ENCODE measurements at places on chromosomes 4 and X.

- DNase-seq = peak; percentile 76
- H3K27ac ChIP-seq = peak overlapping the region; percentile 95
- H3K4me1 ChIP-seq = peaks cover 38% of the 10 kb centered on the region
- no peaks in the 10 kb centered on the region for H3K36me3 ChIP-seq
- no peaks in the 10 kb centered on the region for H3K27me3 ChIP-seq
- peak overlapping the region; percentile 30 for H3K4me3 ChIP-seq
These were observed 159.7 kb downstream of the NSUN7 start for GRCh38 chr4:40909363-40909876.

GRCh38 chrX:10239611-10240064 is 82.9 kb downstream of the CLCN4 start:
- no peaks in the 10 kb centered on the region for H3K36me3 ChIP-seq
- no peak overlapping the region for H3K4me3 ChIP-seq
- H3K4me1 ChIP-seq = no peaks in the 10 kb centered on the region
- no peak for DNase-seq

- DNase-seq = no peak
- no peaks in the 10 kb centered on the region for H3K4me1 ChIP-seq
- H3K36me3 ChIP-seq = no peaks in the 10 kb centered on the region
- H3K27me3 ChIP-seq = peaks cover 3% of the 10 kb centered on the region
- H3K27ac ChIP-seq = no peak overlapping the region
These were observed 51.4 kb downstream of the NPY5R start for GRCh38 chr4:163395055-163395454.

DNA sequence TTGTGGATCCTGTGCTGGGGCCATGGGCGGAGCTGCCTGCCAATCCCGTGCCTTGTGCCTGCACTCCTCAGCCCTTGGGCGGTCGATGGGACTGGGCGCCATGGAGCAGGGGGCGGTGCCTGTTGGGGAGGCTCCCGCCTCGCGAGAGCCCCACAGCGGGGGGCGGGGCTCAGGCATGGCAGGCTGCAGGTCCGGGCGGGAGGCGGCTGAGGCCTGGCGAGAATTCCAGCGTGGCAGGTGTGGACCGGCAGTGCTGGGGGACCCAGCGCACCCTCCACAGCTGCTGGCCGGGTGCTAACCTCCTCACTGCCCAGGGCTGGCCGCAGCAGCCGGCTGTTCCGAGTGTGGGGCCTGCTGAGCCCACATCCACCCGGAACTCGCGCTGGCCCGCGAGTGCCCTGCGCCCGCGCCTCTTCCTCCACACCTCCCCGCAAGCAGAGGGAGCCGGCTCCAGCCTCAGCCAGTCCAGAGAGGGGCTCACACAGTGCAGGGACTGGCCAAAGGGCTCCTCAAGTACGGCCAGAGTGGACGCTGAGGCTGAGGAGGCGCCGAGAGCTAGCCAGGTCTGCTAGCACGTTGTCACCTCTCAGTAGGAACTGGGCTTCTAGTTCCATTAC is 85.9 kb downstream of the GBA3 start:
- no peak overlapping the region for H3K27ac ChIP-seq
- no peaks in the 10 kb centered on the region for H3K4me1 ChIP-seq
- DNase-seq = no peak
- no peaks in the 10 kb centered on the region for H3K27me3 ChIP-seq
- H3K4me3 ChIP-seq = no peak overlapping the region

GRCh38 chrX:27656581-27656980 is 66.4 kb downstream of the DCAF8L2 start:
- no peaks in the 10 kb centered on the region for H3K36me3 ChIP-seq
- no peaks in the 10 kb centered on the region for H3K27me3 ChIP-seq
- H3K4me1 ChIP-seq = no peaks in the 10 kb centered on the region
- H3K27ac ChIP-seq = no peak overlapping the region
- H3K4me3 ChIP-seq = no peak overlapping the region

- DNase-seq = no peak
- H3K4me1 ChIP-seq = no peaks in the 10 kb centered on the region
- no peaks in the 10 kb centered on the region for H3K27me3 ChIP-seq
- H3K4me3 ChIP-seq = no peak overlapping the region
These were observed 223.9 kb upstream of the ANKRD50 start for GRCh38 chr4:124936427-124936826.

GRCh38 chr4:175961604-175962003 is 104.0 kb upstream of the WDR17 start:
- no peak for DNase-seq
- H3K27ac ChIP-seq = no peak overlapping the region
- no peaks in the 10 kb centered on the region for H3K4me1 ChIP-seq
- H3K27me3 ChIP-seq = peaks cover 10% of the 10 kb centered on the region

DNA sequence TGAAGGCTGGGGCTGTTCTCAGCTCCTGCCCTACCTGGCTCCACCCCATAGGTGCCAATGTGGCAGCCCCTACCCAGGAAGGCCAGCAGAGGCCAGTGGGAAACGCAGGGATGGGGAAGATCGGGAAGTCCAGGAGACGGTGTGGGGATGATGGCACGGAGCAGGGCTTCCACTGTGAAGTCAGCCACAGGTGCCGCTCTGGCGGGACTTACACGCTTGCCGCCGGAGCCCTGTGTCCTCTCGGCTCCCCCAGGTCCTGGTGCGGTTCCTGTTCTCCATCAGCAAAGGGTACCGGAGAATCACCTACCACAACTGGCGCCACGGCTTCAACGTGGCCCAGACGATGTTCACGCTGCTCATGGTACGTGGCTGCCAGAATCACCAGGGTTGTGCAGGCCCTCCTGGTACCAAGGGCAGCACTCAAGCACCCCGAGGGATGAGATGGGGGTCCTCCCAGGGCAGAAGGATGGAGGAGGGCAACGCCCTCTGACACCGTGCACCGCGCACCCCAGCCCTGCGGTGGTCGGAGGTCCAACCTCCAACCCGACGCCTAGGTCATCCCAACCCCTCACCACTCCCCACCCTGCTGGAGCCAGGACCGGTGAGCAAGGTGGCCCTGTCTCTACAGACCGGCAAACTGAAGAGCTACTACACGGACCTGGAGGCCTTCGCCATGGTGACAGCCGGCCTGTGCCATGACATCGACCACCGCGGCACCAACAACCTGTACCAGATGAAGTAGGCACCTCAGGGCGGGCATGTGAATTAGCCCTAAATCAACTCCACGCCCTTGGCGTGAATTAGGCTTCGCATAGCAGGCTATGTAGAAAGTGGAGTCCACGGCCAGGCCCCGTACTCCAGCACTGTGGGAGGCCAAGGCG is 12.0 kb downstream of the ATP5ME start:
- H3K4me1 ChIP-seq = peaks cover 14% of the 10 kb centered on the region
- DNase-seq = no peak
- H3K27me3 ChIP-seq = no peaks in the 10 kb centered on the region
- H3K36me3 ChIP-seq = peaks cover 8% of the 10 kb centered on the region

DNA sequence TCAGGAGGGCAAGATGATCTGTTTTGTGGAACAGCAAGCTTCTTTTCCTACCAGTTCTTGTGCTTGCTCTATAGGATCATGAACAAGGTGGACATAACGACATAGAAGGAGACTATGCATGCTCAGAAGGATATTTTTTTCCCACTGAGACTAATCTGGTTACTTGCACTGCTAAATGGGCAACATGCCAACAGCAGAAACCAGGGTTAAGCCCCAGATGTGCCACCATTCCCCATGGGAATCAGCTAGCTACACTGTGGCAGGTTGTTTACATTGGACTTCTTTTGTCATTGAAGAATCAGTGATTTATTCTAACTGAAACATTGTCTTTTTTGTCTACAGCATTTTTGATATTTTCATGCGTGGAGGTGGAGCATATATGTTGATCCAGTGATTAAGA is 165.6 kb downstream of the C4orf33 start:
- DNase-seq = no peak
- no peak overlapping the region for H3K4me3 ChIP-seq
- peaks cover 1% of the 10 kb centered on the region for H3K27me3 ChIP-seq
- H3K36me3 ChIP-seq = no peaks in the 10 kb centered on the region
- no peak overlapping the region for H3K27ac ChIP-seq
- H3K4me1 ChIP-seq = peaks cover 6% of the 10 kb centered on the region

DNA sequence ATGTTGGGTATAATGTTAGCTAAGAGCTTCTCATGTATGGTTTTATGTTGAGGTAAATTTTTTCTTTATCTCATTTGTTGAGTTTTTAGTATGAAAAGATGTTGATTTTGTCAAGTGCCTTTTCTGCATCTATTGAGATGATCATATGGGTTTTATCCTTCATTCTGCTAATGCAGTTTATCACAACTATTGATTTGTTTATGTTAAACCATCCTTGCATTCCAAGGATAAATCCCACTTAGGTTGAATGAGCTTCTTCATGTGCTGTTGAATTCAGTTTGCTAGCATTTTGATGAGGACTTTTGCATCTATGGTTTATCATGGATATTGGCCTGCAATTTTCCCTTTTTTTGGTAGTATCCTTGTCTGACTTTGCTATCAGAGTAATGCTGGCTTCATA is 93.3 kb downstream of the SYTL5 start:
- no peaks in the 10 kb centered on the region for H3K4me1 ChIP-seq
- peaks cover 2% of the 10 kb centered on the region for H3K27me3 ChIP-seq
- H3K36me3 ChIP-seq = no peaks in the 10 kb centered on the region
- H3K4me3 ChIP-seq = no peak overlapping the region
- no peak for DNase-seq

DNA sequence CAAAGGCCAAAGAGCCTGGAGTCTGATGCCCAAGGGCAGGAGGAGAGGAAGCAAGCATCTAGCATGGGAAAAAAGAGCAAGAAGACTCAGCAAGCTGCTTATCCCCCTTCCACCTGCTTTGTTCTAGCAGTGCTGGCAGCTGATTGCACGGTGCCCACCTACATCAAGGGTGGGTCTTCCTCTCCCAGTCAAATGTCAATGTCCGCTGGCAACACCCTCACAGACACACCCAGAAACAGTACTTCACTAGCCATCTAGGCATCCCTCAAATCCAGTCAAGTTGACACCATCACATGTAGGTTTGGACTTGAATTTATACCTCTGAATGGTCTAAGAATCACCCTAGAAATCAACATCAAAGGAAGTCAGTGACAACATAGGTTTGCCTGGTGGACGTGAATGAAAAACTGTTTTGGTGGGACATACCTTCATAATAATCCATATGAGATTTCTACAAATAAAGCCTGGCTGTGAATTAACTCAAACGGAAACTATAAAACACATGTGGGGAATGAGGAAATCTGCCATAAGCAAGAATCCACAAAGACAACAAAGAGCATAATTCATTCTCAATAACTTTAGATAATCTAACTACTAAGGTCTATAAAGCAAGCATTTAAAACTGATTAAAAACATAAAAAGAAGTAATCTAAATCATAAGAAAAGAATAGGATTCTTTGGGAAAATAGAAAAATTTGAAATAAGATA is 185.8 kb upstream of the JADE1 start:
- H3K4me1 ChIP-seq = no peaks in the 10 kb centered on the region
- H3K27me3 ChIP-seq = no peaks in the 10 kb centered on the region
- H3K27ac ChIP-seq = no peak overlapping the region
- no peak for DNase-seq

DNA sequence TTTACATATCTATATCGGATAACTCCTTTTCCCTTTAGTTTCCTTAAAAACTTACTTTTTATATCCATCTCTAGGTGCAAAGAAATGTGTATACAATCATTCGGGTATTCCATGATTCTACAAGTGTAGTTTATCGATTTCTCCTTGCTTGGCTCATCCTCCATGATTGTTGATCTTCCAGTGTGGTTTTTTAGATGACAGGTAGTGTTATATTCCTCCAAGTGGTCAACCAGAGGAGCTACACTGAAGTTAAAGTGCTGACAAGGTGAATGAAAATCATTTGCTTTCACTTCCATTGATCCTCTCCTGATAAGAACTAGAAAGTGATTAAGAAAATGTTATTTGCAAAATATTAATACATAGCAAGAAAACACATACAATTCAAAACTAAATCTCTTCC is 38.5 kb downstream of the TMEM156 start:
- H3K36me3 ChIP-seq = peaks cover 28% of the 10 kb centered on the region
- no peak overlapping the region for H3K27ac ChIP-seq
- no peak overlapping the region for H3K4me3 ChIP-seq
- no peaks in the 10 kb centered on the region for H3K4me1 ChIP-seq
- DNase-seq = no peak

- no peak for DNase-seq
- H3K36me3 ChIP-seq = no peaks in the 10 kb centered on the region
- no peaks in the 10 kb centered on the region for H3K27me3 ChIP-seq
- H3K4me1 ChIP-seq = no peaks in the 10 kb centered on the region
- H3K4me3 ChIP-seq = no peak overlapping the region
These were observed 58.1 kb downstream of the CCNG2 start for GRCh38 chr4:77215107-77215506.

GRCh38 chr4:89837993-89838390 is 1.0 kb upstream of the SNCA start:
- no peak overlapping the region for H3K27ac ChIP-seq
- peaks cover 47% of the 10 kb centered on the region for H3K27me3 ChIP-seq
- peaks cover 16% of the 10 kb centered on the region for H3K4me1 ChIP-seq
- peak overlapping the region; percentile 70 for H3K4me3 ChIP-seq

DNA sequence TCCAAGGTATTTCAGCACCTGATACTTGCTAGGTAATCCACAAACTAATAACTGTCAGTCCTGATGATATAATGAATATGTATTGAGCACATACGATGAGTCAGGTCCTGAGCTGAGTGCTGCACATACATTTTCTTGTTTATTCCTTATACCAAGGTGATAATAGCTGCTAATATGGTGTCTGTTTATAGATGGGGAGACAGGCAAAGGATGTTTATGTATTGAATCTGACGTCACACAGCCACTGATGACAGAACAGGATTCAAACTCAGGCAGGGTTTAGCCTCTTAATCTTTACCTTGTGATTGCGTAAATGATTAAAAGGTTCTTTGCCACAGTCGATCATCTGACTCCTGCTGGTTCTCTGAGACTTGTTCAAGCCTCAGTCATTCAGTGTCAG is 609.9 kb upstream of the CPEB2 start:
- H3K36me3 ChIP-seq = no peaks in the 10 kb centered on the region
- DNase-seq = no peak
- H3K27ac ChIP-seq = no peak overlapping the region
- H3K4me3 ChIP-seq = no peak overlapping the region
- peaks cover 5% of the 10 kb centered on the region for H3K27me3 ChIP-seq

DNA sequence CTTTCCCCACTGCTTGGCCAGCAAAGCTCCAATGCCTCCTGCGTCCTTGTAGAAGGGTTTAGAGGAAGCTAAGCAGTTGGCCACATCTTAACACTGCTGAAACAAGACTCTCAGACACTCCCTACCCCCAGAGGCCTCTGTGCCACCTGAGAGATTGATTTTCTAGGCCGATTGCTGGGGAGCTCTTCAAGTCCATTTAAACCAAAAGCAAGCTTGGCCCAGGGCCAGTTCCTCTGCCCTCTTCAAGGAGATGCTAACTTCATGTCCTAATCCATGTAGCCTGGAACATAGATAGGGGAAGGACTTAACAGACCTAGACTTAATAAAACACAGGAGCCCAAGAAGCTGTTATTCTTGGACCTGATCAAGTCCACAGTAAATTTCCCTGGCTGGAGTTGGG is 27.2 kb upstream of the FMR1NB start:
- H3K4me3 ChIP-seq = no peak overlapping the region
- peaks cover 8% of the 10 kb centered on the region for H3K36me3 ChIP-seq
- H3K27me3 ChIP-seq = no peaks in the 10 kb centered on the region

- H3K27ac ChIP-seq = no peak overlapping the region
- no peaks in the 10 kb centered on the region for H3K36me3 ChIP-seq
- H3K27me3 ChIP-seq = peaks cover 2% of the 10 kb centered on the region
These were observed 21.9 kb upstream of the ARHGAP10 start for GRCh38 chr4:147709999-147710398.

GRCh38 chr4:75498041-75498440 is 16.2 kb downstream of the RCHY1 start:
- H3K4me1 ChIP-seq = peaks cover 36% of the 10 kb centered on the region
- peaks cover 50% of the 10 kb centered on the region for H3K36me3 ChIP-seq
- H3K27me3 ChIP-seq = no peaks in the 10 kb centered on the region
- H3K4me3 ChIP-seq = no peak overlapping the region
- no peak overlapping the region for H3K27ac ChIP-seq

Data from activated CD4-positive, alpha-beta T cell treated with anti-CD3 and anti-CD28 coated beads for 36 hours (primary cell).